Small intestine (tissue), 16 donors: ENCODE measurements at places on chromosomes 2 and 18.

DNA sequence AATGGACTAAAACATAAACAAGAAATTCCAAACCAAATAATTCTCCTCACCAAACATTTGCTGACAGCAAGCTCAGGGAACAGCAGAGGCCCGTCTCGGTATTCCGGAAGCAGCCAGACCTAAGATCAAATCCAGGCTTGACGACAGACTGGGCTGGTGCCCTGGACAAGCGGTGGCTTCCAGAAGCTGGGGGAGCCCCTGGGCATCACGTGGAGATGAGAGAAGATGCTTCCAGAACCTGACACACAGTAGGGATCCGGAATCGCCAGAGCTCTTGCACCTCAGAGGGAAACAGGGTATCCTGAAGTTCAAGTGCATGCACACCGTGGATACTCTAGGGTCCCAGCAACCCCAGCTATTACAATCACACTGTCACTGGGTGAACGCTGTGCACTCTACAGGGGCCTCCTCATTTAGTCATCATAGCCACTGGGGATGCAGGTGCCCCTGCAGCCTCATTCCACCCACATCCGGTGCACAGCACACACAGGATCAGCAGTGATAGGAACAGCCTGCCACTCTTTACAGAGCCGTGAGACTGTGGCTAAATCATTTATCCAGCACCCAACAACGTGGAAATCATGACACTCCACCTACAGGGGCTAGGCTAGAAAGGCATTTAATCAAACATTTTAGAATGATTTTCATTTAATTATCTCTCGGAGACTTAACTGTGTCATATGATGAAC lies 102.6 kb downstream of the HDAC4 start:
- peak; percentile 54 for DNase-seq

DNA sequence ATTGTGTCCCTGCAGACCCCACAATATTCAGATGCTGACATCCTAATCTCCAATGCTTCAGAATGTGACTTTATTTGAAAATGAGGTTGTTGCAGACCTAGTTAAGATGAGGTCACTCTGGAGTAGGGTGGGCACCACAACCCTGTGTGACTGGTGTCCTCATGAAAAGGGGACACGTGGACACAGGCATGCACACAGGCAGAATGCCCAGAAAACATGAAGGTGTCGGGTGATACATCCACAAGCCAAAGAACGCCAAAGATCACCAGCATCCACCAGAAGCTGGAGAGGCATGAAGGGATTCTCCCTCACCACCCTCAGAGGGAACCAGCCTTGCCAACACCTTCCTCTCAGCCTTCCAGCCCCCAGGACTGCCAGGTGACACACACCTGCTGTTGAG lies 69.3 kb downstream of the AFF3 start:
- DNase-seq: no peak

DNA sequence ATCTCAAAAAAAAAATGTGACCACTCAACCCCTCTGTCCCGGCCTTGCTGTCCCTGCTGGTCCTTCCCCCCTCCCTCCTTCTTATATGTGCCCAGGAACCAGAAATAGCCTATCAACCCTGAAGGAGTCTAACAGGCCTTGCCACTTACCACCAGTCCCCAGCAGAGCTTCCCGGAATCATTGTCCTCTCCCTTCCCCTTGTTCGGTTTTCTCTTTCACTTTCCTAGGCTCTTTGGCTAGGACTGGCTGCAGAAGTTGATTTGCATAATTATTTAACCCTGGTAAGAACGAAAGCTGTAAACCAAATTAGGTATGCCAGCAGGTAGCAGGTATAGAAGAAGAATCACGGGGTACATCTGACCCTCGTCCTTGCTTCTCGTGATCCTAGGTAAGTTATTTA lies 72.6 kb upstream of the ZNF532 start:
- DNase-seq: peak; percentile 33

DNA sequence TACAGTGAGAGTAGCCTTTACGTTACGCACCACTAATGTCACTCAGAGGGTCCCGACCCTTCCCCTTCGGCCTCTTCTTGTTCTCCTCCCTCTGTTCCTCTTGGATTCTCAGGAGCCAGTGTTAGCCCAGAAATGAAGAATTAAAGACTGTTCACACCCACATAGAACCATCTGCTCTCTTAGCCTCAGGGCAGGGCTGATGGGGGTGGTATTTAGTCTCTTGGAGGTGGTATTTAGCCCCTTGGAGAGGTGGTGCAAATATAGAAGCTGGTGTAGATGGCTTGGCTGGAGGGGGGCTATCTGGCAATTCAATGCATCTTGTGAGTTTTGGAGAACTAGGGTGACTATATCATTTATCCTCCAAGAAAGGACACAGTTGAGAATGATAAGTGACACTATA lies 286.5 kb downstream of the PRKCE start:
- no peak for DNase-seq

DNA sequence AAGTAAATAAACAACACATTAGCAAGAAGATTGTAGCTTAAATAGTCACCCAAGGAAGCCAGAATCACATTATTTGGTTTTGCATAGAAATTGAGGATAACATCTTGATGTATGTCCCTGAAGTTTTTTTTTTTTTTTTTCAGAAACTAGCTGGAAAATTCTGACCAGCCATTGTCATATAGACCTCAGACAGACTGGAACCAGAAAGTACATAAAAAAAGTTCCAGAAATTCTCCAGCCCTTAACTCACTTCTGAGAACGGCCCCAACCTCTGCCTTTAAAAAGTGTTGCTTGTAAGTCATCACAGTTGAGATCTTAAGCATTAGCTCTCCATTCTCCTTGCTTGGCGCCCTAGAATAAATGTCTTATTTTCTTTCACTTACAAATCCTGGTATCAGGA lies 350.5 kb downstream of the CCDC85A start:
- DNase-seq: no peak

DNA sequence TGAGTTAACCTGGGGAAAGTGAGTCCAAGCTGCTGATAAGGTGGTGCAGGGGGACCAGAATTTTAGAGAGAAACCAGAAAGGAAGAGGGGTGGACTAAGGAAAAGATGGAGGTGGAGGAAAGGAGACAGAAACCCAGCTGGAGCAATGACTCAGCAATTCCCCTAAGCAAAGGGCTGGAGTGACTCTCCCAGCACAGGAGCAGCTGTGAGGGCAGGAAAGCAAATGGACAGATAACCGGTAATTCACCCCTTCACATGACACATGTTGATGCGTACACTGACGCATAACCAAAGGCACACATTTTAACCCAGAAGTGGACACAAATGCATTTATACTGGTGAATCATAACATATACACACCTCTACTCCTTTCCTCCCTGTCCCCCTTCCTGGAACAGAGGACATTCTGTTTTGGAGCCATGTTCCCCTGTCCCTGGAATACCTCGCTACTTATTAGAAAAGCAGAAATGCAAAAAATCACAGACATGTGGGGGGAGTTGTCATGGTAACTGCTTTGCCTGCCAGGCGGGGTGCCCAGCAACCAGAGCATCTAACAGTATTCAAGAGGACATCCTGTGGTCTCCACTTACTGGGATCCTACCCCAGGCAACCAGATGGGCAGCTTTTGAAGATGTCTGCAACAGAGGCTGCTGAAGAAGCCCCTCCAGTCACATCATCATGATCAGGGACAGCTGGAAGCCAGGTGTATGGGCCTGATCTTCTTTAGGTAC lies 4.7 kb downstream of the CDK5R2 start:
- DNase-seq: no peak

GRCh38 chr18:42778024-42778423 lies 337.5 kb downstream of the RIT2 start:
- no peak for DNase-seq

- DNase-seq: no peak
Observed at GRCh38 chr2:23478933-23479683, 94.1 kb downstream of the KLHL29 start.

DNA sequence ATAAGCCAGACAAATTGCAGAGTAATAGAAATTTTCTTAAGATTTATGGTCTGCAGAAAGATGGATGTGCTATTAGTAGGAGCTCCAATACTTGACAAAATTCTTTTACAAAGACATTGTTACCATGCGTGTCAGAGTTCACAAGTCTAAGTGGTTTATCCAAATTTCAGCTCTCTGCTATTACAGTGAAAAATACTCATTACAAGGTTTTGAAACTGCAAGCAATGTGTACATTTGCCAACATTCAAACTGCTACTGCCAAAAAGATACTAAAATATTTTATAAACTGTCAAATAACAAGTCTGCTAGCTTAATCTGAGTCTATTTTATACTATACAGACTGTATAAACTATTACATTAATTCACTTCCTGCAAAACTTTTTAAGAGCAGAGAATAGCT lies 1341.5 kb upstream of the ACVR2A start:
- DNase-seq: no peak

DNA sequence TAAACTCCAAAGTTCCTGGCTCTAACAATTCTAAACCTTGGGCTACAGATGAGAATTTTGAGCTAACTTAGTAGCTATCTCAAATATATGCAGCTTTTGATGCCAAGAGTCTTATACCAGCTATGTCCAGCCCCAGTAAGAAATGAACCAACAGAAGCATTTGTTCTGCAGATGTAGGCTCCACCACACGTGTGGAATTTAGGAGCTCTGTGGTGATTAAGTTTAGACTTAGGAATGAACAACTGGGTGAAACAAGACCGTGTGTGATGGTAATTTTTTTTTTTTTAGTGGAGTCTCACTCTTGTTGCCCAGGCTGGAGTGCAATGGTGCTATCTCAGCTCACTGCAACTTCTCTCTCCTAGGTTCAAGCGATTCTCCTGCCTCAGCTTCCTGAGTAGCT lies 179.7 kb downstream of the ANKRD30B start:
- DNase-seq: no peak

DNA sequence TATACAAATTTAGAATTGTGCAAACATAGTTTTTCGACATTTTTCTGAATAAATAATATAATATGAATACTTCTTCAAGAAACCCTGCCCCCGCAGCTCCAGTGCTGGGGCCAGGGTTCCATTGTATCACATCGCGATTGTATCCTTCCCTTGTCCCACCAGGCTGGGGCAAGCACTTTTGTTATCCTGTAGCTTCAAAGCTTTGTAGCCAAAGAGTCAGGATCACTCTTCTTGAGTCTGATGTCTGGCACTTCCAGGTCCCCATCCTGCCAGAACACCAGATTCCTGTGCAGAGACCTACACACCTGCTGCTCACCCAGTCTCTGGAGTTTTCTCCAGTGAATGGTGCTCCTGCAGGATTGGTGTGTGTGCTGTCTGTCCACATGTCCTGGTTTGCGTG lies 186.9 kb downstream of the ASB1 start:
- no peak for DNase-seq

DNA sequence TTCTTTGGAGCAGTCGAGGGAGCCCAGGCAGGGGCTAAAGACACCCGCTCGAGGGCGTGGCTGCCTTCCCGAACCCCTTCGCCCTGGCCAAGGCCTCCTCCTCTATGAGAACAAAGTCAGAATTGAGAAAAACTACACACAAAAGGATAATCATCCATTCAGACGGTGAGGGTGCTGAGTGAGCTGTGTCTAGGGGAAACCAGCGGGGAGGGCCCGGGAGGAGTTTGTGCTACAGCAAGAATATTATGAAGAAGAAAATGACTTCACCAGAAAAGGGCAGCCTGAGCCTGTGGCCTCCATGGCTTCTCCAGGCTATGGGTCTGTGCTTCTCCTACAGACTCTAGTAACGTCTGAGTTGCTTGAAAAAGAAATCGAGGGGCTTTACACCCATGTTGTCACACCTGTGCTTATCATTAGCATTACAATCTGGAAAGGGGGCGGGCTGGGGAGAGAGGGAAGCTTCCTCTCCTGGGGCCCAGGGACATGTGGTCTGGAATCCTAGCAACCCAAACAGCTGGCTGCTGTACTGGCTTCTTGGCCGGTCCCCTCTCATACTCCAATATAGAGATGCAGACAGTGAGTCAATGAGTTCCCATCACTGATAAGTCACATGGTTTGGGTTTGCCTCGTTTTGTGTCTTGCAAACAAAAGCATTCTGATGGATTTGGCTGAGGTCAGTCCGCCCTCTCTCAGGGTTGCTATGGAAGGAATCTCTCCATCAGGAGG lies 52.0 kb upstream of the ARL4C start:
- DNase-seq: no peak

- no peak for DNase-seq
Observed at GRCh38 chr2:212626371-212626918, 87.8 kb upstream of the ERBB4 start.

DNA sequence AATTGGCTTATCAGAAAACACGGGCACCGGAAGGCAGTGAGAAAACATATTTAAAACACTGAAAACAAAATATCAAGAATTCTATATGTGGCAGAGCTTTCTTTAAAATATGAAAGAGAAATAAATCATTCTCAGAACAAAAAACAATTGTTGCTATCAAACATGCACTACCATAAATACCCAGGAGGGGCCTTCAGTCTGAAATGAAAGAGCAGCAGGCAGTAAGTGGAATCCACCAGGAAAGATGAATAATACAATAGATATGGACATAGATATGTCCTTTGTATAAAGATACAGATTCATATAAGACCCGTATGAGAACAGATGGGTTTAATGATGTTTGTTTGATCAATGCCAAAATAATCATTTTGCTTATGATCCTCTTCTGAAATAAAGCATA lies 142.0 kb downstream of the TMEM18 start:
- no peak for DNase-seq

- no peak for DNase-seq
Observed at GRCh38 chr2:161414042-161415033, 1.8 kb upstream of the TBR1 start.

- no peak for DNase-seq
Observed at GRCh38 chr2:105062158-105062557, 24.3 kb downstream of the MRPS9 start.

GRCh38 chr2:240304746-240305161 lies 130.7 kb upstream of the GPC1 start:
- DNase-seq: no peak

DNA sequence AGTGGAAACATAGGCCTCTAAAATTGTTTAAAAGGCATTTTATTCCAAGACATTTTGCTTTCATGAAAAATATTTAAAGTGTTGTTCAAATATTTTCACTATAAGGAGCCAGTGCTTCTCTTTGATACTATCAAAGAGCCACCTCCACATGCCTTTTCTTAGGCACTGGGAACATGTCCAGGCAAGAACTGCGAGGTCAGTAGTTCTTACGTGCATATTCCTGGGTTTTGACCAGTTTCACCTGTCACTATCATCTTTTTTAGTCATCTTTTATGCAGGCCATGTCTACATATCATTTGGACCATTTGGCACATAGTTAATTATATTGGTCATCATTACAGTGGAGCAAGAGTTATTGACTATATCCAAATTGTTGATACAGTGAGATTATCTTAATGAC lies 195.3 kb downstream of the CCDC85A start:
- DNase-seq: no peak

- no peak for DNase-seq
Observed at GRCh38 chr2:48749291-48750127, 6.0 kb downstream of the LHCGR start.
